ENCODE measurements at places on chromosomes 13 and 19.

DNA sequence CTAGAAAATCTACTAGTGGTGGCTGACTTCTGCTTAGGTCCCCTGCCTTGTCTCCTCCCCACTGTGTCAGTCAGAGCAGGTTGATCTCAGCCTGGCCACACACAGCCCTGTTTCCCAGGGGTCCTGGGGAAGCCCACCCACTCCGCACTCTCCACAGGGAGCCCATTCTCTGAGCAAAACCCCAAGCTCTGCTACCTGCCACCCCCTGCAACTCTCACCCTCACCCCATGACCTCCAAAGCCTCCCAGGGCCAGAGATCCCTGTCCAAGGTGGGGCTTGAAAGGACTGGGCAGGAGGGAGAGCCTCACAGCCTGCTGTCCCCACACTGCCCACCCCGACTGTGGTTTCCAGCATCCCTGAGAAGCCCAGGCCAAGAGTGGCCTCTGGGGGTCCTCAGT is 58.8 kb upstream of the ZNF536 start:
- no peak for DNase-seq

DNA sequence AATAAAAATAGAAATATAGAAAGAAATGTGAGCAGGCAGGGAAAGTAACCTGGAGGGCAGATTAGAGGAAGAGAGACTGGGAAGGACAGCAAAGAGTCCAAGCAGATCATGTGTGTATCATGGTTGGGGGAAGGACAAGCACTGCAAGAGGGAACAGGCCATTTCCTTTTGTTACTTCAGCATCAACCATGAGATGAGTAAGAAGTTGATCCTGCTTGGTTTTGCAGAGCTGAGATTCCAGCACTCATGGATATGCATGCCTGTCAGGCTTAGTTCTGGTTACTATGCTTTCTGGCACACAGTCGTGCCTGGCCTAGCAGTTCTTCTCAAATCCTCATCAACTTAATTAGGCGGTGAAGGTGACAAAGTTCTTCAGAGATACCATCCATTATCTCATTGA is 18.1 kb downstream of the NALCN start:
- DNase-seq, result no peak

GRCh38 chr19:54523403-54523802 is 20.8 kb downstream of the LAIR2 start:
- DNase-seq, result no peak

DNA sequence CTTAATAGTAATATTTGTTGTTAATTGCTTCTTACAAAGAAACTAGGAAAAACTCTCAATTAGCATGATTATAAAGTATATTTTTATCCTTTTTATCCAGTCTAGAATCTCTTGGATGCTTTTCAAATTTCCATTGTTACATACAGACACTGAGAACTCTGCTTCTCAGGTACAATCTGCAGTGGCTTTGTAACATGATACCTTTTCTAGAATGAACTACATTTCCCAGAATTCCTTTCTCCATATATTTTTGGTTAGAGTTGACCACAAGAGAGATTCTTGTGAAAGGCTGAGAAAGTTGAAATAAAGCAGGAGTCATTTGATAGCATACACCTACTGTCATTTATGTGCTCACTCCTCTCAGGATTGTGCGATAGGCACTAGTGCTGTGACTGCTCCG is 148.6 kb downstream of the SLITRK6 start:
- DNase-seq, result no peak
